ENCODE measurements at places on chromosomes 12 and 14. TPM values are rescaled to one million over a fixed set of nuclear protein-coding genes. Genes with fewer than 3 reads are reported as not detected.

SERPINA6 gene
- not detected for total RNA-seq

DNA sequence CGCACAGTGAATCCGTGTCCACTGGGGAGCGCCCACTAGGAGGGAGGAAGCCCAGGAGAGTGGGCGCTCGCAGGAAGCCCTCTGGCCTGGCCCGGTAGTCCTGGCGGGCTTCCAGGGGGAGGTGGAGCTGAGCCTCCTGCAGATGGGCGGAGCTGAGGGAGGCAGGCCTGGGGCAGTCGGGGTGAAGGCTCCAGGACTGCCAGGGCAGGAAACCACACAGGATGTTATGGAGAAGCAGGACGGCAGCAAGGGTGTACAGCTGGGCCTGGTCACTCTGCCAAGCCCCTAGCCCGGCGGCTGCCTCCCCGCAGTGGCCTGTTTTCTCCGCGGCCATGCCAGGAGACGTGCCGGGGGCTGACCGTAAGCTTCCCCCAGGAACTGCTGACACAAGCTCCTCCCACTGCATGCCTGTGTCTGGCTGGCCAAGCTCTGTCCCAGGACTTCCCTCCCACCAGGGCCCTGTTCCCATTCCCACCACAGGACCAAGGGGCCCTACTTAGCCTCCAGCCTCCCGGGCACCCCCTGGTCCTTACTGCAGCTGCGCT, 143.4 kb upstream of the C14orf180 start:
- peak; percentile 68 for DNase-seq
- H3K4me1 ChIP-seq, result peaks cover 9% of the 10 kb centered on the region
- H3K4me3 ChIP-seq, result peak overlapping the region; percentile 26
- H3K27me3 ChIP-seq, result peaks cover 3% of the 10 kb centered on the region
- no peaks in the 10 kb centered on the region for H3K36me3 ChIP-seq

- H3K36me3 ChIP-seq, result no peaks in the 10 kb centered on the region
- no peaks in the 10 kb centered on the region for H3K27me3 ChIP-seq
- no peak overlapping the region for H3K27ac ChIP-seq
- DNase-seq, result no peak
- no peaks in the 10 kb centered on the region for H3K4me1 ChIP-seq
- H3K4me3 ChIP-seq, result no peak overlapping the region
Measured at GRCh38 chr14:81113176-81113575, 107.6 kb downstream of the GTF2A1 start.

B3GNT4 gene
- total RNA-seq, result 0.42 TPM

DNA sequence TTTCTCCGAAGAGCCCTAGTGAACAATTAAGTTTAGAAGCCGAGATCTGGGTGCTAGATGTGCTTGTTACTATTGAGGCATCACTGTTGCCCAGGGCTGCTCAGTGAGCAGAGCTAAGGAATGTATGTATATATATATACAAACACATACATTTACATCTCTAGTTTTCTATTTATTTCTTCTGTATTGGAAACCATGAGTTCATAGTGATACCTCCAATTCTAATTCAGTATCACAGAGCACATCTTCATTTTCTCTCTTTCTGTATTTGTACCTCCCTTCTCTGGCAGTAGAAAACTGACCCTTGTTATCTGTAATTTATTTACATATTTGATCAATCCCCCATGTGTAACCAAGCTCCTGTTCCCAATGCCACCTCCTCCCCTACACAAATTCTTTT, 40.7 kb upstream of the FUT8 start:
- no peaks in the 10 kb centered on the region for H3K4me1 ChIP-seq
- no peak for DNase-seq
- H3K27ac ChIP-seq, result no peak overlapping the region
- H3K4me3 ChIP-seq, result no peak overlapping the region
- no peaks in the 10 kb centered on the region for H3K36me3 ChIP-seq

CYP46A1 gene
- 1.2 TPM for total RNA-seq

- H3K4me3 ChIP-seq, result no peak overlapping the region
- H3K4me1 ChIP-seq, result no peaks in the 10 kb centered on the region
- DNase-seq, result no peak
- H3K27ac ChIP-seq, result no peak overlapping the region
- H3K36me3 ChIP-seq, result no peaks in the 10 kb centered on the region
Measured at GRCh38 chr14:32377046-32377646, 48.0 kb downstream of the AKAP6 start.

DNA sequence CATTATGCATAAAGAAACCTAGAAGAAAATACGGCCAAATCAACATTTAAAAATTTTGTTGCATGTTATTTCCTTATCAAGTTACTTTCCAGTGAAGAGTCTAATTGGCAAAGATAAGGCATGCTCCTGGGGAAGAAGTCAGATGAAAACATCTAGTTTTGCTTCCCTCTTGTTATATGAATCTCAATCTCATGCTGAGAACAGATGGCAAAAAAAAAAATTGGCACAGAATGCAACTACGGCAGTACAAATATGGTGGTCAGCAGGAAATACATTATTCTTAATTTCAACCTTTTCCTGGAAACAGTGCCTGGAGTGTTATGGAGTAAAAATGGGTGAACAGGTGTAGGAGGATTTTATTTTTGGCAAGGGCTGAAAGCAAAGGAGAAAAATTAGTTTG, 32.8 kb downstream of the HECTD4 start:
- H3K4me3 ChIP-seq, result no peak overlapping the region
- H3K4me1 ChIP-seq, result no peaks in the 10 kb centered on the region
- H3K27me3 ChIP-seq, result no peaks in the 10 kb centered on the region
- H3K27ac ChIP-seq, result no peak overlapping the region
- no peaks in the 10 kb centered on the region for H3K36me3 ChIP-seq

BBOF1 gene
- total RNA-seq, result 5.1 TPM

ESR2 gene
- 0.58 TPM for total RNA-seq

DNA sequence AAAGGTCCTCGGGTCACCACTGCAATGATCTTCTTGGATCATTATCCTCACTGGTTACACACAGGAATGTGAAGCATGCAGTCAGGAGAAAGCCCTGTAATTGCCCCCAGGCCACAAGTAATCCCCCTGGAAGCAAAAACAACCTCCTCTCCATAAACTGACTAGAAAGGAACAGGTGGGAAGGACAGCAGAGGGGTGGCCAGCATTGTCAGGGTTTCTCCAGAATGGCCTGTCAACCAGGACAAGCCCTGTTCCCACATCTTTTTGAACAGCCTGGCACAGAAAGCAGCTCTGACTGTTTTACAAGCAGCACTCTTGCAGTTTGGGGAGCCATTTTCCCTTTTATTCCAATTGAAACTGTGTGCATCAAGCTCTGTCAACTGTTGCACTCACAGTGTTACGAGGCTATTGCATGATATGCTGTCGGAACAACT, 36.1 kb downstream of the TMCC3 start:
- no peaks in the 10 kb centered on the region for H3K27me3 ChIP-seq
- H3K36me3 ChIP-seq, result no peaks in the 10 kb centered on the region
- H3K4me3 ChIP-seq, result no peak overlapping the region
- H3K27ac ChIP-seq, result no peak overlapping the region

RNU6-8 gene
- not detected for total RNA-seq

DNA sequence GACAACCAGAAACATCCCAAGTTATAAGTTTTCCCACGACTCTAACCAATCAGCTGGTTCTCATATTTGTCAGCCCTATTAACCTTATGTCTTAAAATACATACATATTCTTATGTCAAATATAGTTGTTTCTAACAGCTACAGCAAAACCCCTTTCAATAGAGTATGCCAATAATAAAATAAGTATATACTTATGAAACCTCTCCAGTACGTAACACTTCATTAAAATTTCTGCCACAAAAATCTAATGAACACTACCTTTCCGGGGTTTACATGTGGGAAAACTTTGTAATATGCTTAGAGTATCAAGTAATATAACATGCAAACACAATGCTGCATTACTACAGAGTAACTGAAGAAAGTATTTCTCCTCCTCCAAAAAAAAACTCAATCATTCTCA, 1.8 kb downstream of the LRP6 start:
- H3K4me3 ChIP-seq, result peak overlapping the region; percentile 72
- H3K27me3 ChIP-seq, result peaks cover 50% of the 10 kb centered on the region
- peak overlapping the region; percentile 100 for H3K27ac ChIP-seq
- no peaks in the 10 kb centered on the region for H3K36me3 ChIP-seq
- no peak for DNase-seq

- no peak for DNase-seq
- no peaks in the 10 kb centered on the region for H3K36me3 ChIP-seq
- H3K27ac ChIP-seq, result no peak overlapping the region
- no peaks in the 10 kb centered on the region for H3K27me3 ChIP-seq
- no peaks in the 10 kb centered on the region for H3K4me1 ChIP-seq
- no peak overlapping the region for H3K4me3 ChIP-seq
Measured at GRCh38 chr12:85072826-85073225, 36.7 kb downstream of the LRRIQ1 start.

DNA sequence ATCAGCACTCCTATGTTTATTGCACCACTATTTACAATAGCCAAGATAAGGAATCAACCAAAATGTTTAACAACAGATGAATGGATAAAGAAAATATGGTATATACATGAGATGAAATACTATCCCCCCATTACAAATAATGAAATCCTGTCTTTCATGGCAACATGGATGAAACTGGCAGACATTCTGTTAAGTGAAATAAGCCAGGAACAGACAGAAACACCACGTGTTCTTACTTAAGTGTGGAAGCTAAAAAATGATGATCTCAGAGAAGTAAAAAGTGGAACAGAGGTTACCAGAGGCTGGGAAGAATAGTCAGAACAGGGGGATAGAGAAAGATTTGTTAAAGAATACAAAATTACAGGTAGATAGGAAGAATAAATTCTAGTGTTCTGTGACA, 113.7 kb upstream of the MDM1 start:
- no peak overlapping the region for H3K27ac ChIP-seq
- H3K27me3 ChIP-seq, result no peaks in the 10 kb centered on the region
- H3K36me3 ChIP-seq, result no peaks in the 10 kb centered on the region
- no peak for DNase-seq

- DNase-seq, result peak; percentile 71
- no peaks in the 10 kb centered on the region for H3K4me1 ChIP-seq
- H3K27me3 ChIP-seq, result peaks cover 51% of the 10 kb centered on the region
- H3K4me3 ChIP-seq, result peak overlapping the region; percentile 44
Measured at GRCh38 chr12:21773263-21773741, 1.2 kb downstream of the KCNJ8 start.

CIDEB gene
- 22.7 TPM for total RNA-seq

GLT8D2 gene
- 19.2 TPM for total RNA-seq

YBX3 gene
- total RNA-seq, result 195 TPM

DNA sequence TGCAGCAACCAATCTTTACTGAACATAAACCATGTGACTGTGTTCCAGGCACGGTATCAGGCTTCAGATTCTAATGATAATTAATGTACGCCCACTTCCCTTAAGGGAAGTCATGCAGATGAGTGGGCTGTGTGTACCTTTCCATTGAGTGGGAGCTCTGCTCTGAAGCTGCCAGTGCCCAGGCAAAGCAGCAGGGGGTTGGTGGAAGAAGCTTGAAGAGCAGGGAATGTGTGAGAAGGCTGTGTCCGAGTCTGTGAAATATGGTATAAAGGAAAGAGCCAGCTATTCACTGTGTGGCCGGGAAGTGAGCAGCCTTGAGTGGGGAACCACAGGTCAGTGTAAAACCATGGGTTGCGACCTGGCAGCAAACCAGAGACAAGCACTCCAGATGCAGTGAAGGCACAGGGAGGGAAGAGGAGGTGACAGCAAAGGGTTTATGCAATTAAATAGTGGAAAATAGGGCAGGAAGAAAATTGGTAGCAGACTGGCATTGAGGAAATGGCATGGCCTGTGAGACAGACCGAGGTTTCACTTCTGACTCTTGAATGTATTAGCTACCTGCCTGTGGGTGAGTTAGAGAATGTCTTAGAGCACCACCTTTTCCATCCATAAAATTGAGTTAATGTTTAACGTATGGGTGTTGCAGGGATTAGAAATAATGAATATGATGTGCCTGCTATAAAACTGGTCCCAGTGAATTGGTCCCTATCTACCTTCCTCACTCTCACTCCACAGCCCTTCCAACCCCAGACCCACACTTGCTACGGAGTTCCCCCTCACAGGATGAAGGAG, 116.4 kb downstream of the NTF3 start:
- no peak overlapping the region for H3K4me3 ChIP-seq
- no peaks in the 10 kb centered on the region for H3K27me3 ChIP-seq
- H3K4me1 ChIP-seq, result no peaks in the 10 kb centered on the region
- no peak for DNase-seq

DNA sequence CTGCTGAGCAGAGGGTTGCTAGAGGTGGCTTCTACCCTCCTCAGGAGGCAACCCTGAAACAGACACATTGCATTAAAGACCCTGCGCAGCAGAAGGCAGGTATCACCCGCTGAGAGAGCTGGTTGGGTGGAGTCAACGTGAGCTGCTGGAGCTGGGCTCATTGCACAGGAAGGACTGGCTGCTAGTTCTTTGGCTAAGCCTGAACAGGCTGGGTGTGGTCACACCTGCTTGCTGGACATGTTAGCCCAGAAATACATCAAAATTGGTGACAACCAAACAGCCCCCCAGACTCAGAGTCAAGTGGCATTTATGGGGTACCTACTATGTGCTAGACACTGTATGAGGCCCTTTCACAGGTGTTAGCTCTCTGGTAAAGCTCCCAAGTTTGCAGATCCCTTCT, 33.8 kb upstream of the IRF2BPL start:
- H3K4me1 ChIP-seq, result no peaks in the 10 kb centered on the region
- H3K36me3 ChIP-seq, result no peaks in the 10 kb centered on the region
- H3K27me3 ChIP-seq, result no peaks in the 10 kb centered on the region
- H3K4me3 ChIP-seq, result no peak overlapping the region

DNA sequence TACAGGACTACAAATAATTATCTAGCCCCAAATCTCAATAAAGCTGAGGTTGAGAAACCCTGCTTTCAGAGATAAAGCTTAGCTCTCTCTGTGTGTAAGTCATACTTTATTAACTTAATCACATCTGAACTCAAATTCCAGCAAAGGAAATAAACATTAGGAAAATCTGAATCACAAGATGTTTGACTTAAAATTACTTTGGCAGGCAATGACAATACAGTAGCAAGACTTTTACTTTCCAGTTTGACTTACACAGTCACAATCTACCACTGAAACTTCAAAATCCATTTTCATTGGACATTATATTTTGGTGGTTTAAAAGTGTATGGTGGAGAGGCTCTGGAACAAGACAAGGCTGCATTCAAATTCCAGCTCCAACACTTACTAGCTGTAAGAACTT, 11.4 kb downstream of the TMEM116 start:
- H3K27me3 ChIP-seq, result no peaks in the 10 kb centered on the region
- peaks cover 29% of the 10 kb centered on the region for H3K4me1 ChIP-seq
- no peaks in the 10 kb centered on the region for H3K36me3 ChIP-seq
- no peak overlapping the region for H3K4me3 ChIP-seq
- peak overlapping the region; percentile 2 for H3K27ac ChIP-seq

SNW1 gene
- total RNA-seq, result 51.9 TPM

TPH2 gene
- total RNA-seq, result 0.10 TPM

GRCh38 chr12:121033625-121034349, 5.3 kb downstream of the OASL start:
- no peak for DNase-seq
- peaks cover 33% of the 10 kb centered on the region for H3K36me3 ChIP-seq
- H3K4me1 ChIP-seq, result no peaks in the 10 kb centered on the region
- no peak overlapping the region for H3K4me3 ChIP-seq
- no peak overlapping the region for H3K27ac ChIP-seq

GRCh38 chr14:90534838-90535555, 138.2 kb downstream of the CALM1 start:
- H3K4me1 ChIP-seq, result peaks cover 17% of the 10 kb centered on the region
- H3K27me3 ChIP-seq, result no peaks in the 10 kb centered on the region
- no peaks in the 10 kb centered on the region for H3K36me3 ChIP-seq
- no peak overlapping the region for H3K27ac ChIP-seq
- no peak for DNase-seq
- H3K4me3 ChIP-seq, result no peak overlapping the region
